ENCODE measurements at places on chromosomes 4 and X.

GRCh38 chrX:54540289-54540688 is 10.3 kb downstream of the GNL3L start:
- DNase-seq: no peak

GRCh38 chrX:13545726-13546125 is 23.7 kb upstream of the EGFL6 start:
- DNase-seq: no peak

- peak; percentile 31 for DNase-seq
Measured at GRCh38 chrX:153598541-153599191, at the start of gene CCNQ. CCNQ (minus strand) TSS chrX:153599139; CDS start chrX:153599073, 66 bp downstream.

DNA sequence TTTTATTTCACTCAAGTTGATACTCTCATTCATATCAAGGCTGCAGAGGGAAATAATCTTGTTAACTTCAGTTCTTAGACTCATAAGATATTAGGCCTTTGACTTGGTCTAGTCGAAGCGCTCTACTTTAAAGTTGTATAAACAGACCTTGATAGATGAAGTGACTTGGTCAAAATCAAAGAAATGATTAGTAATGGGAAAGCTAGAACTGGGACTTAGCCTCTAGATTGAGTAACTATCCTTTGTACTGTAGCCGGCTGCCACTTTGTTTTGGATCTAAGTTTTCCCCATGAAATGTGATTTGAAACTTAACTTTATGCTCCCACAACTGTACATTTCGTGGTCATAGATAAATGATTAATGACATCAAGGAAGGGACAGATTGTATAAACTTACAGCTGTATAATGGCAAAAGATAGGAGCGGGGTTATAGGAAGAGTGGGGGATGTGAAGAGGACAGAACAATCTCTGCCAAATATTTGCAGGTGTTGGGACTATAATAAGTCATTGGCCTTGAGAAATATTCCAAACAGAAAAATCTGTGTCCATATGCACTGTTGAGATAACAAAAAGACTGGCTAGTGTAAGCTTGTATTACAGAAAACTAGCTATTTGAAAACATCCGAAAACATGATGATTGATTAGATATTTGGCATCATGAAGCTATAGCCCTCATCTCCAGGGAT is 17.2 kb downstream of the MID2 start:
- no peak for DNase-seq

GRCh38 chrX:103063191-103063845 is 653 bp downstream of the BEX1 start:
- DNase-seq: no peak

DNA sequence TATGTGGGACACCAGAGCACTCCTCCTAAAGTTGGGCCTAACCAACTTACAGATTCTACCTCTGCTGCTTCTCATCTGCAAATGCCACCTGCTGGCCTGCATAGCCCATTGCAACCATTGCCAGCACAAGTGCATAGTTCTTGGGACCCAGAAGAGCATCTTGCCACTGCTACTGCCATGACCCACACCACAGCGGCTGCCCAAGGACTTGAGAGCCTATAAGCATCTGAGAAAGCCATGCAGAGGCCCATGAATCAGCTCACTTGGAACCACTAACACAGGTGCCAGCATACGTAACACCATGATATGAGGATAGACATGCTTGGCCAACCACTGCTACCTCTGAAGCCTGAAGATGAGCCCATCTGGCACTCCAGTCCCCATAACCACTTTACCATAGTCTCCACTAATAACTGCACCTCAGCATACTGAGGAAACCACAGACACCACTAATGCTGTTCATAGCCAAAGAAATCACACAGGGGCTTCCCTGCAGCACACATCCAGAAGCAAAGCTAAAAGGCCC is 258.1 kb upstream of the AGTR2 start:
- DNase-seq: peak; percentile 3

DNA sequence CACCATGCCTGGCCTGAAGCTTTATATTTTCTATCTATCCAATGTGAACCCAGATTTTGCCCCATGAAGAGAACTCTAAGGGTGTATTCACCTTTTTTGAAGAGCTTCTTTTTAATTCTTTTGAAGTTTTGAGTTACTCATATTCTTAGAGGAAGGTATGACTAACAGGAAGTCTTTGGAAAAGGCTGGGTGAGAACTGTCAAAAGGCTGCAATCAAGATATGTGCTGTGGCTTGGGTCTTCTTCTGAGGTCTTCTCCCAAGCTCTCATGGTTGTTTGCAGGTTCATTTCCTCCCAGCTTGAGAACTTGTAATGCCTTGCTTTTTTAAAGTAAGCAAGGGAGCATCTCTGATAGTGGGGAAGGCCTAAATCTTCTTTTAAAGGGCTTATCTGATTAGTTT is 3.1 kb upstream of the C4orf17 start:
- peak; percentile 84 for DNase-seq

GRCh38 chr4:2833671-2834000 is 10.0 kb upstream of the ADD1 start:
- DNase-seq: no peak

- DNase-seq: peak; percentile 56
Measured at GRCh38 chr4:74189331-74190043, 31.6 kb downstream of the MTHFD2L start.

GRCh38 chr4:64774626-64775025 is 365.4 kb upstream of the TECRL start:
- DNase-seq: no peak

DNA sequence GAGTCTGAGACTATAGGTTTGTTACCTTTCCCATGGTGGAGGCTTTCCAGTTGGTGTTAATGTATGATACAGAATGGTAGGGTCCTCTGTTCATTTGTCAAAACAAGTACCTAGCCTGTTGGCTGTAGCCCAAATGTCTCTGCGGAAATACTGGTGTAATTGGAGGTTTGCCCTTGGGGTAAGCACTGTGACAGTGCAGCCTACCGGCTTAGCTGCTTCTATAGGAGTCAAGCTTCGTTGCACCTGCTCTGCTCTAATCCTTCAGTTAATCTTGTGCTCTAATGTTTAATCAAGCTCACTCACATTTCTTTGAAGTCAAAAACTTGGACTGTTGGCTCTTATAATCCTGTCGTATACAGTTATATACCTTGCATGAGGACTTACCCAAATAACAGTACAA is 203.4 kb downstream of the CCNG2 start:
- DNase-seq: no peak

GRCh38 chr4:113316879-113317278 is 267.4 kb downstream of the ANK2 start:
- DNase-seq: peak; percentile 14

DNA sequence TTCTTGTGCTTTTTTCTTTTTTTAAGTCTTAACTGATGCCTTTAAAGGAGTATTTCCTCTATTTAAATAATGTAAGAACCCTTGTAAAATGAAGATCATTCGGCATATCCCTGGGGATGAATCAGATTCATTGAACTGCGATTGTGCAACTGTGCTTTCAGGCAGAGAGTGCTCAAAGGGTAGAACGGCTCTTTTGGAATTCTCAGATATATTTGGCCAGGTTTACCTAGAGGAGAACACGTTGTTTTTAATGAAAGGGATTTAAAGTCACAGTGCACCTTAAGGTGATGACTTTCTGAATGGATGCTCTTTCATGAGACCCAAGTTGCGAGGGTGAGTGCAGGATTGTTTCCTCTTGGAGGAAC is 51.6 kb upstream of the ELOVL6 start:
- no peak for DNase-seq

- no peak for DNase-seq
Measured at GRCh38 chr4:5079581-5079980, 28.3 kb downstream of the STK32B start.

GRCh38 chr4:138891631-138892031 is 124.0 kb upstream of the NOCT start:
- DNase-seq: no peak

DNA sequence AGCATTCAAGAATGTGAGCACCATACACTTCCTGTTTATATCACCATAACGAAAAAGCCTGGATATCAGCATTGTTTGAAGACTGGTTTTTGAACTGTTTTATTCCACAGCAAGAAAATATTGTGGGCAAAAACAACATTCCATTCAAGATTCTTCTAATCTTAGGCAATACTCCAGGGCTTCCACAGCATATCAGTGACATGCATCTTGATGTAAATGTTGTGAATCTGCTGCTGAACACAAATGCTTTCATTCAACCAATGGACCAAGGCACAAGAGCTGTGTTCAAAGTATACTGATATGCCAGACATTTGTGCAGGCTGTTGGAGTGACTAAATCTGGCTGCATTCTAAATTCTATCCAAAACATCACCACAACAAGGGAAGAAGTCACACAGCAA is 260.1 kb upstream of the ETNPPL start:
- no peak for DNase-seq

- DNase-seq: no peak
Measured at GRCh38 chr4:16992566-16993225, 94.3 kb upstream of the LDB2 start.

- no peak for DNase-seq
Measured at GRCh38 chrX:150324919-150325318, 38.2 kb upstream of the MAMLD1 start.

DNA sequence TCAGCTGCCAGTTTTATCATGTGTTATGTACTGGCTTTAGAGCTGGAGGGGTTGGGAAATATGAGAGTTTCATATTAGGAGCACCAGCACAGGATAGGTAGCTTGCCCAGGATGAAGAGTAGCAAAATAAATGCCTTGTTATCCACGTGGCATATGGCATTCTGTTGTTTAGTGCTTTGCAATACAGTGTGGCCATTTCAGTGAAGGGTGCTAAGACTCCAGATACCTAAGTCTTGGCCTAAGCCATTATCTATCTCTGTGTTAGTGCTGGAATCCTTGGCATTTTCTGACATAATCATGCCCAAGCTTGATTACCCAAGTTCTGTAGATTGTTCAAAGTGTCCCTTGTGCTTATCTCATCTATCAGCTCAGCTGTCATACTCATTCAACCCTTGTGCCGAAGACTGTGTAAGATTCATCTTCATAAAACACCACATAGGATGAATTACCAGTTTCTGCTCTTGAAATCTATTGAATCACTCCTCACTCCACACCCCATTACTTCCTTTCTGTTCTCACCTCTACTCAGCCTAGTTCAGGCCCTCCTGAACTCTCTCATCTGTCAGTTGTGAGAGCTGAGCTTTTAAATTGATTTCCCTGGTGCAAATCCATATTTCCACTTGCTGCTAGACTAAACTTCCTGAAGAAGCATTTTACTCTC is 73.5 kb downstream of the CLCN5 start:
- DNase-seq: no peak

- DNase-seq: no peak
Measured at GRCh38 chr4:173935622-173936405, 347.7 kb downstream of the FBXO8 start.

DNA sequence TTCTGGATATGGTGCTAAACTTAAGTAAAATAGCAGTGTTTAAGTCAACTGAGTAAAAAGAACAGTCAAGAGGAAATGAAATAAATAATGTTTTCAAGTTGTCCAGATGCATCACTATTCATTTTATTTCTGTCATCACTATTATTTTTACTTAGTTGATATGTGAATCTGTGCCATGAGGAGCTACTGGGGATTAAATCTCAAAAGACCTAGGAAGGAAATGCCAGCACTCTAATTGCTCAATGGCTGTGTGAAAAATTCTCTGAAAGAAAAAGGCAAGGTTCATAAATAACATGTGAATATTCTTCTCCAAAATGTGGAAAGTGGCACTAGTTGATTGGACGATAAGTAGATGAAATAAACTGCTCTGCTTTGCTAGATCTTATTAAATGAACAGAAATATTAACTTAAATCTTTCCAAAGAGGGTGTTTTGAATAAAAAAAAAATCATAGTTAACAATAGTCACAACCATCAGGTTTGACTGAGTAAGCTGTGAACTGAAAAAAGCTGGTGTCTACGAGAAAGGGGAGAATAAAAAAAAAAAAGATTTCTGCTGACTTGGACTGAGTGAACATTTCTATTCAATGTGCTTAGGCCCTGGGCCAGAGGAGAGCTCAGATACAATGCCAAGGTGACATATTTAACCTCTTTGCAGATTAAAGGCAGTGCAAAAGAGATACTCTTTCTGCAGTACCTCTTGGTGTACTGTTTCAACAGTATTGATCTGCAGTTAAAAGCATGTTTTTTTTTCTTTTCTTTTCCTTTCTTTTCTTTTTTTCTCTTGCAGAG is 1.6 kb downstream of the SPARCL1 start:
- DNase-seq: no peak

GRCh38 chr4:150593996-150594395 is 12.0 kb downstream of the MAB21L2 start:
- no peak for DNase-seq

GRCh38 chr4:173130687-173131086 is 37.9 kb upstream of the GALNT7 start:
- no peak for DNase-seq

DNA sequence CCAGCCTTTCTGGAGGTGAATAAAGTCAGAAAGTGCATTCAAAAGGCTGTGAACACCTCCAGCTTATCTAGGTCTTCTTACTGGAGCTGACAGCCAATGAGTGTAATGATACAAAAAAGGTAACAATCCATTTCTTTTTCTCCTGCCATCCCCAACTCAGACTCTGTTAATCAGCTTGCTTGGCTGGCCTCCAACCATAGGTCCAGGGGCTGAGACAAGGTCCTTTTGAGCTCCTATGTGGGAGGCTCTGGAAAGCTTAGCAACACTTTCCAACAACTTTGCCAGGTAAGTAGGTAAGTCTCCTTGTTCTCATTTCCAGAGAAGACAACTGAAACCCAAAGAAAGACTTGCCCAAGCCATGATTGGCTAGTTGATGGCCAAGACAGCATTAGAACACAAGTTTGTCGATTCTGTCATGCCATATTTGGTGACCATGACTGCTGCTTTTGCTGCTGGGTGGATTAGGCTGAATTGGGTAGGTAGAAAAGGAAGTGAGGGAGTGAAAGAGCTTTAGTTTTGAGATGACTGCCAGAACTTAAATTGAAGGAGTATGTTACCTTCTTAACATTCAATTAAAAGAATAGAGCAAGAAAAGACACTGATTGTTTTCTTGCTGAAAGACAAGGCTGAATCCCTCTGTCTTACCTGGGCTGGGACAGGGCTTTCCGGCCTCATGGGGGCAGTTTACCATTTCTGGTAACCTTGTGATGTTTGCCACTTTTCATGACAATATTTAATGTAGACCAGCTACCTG is 22.8 kb downstream of the VSIG4 start:
- DNase-seq: peak; percentile 26

DNA sequence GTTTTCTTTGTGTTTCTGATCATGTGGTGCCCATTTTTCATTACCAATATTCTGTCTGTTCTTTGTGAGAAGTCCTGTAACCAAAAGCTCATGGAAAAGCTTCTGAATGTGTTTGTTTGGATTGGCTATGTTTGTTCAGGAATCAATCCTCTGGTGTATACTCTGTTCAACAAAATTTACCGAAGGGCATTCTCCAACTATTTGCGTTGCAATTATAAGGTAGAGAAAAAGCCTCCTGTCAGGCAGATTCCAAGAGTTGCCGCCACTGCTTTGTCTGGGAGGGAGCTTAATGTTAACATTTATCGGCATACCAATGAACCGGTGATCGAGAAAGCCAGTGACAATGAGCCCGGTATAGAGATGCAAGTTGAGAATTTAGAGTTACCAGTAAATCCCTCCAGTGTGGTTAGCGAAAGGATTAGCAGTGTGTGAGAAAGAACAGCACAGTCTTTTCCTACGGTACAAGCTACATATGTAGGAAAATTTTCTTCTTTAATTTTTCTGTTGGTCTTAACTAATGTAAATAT is 110.4 kb downstream of the IL13RA2 start:
- no peak for DNase-seq

Data from activated CD4-positive, alpha-beta T cell treated with anti-CD3 and anti-CD28 coated beads, Interleukin-2, Interleukin-6, amounts not matched to agents 100 ng/mL and 50 ng/mL, durations not matched to agents 16 hours and 8 hours (primary cell).